ENCODE measurements at places on chromosomes 5 and 9.
A peak's percentile ranks its signal among the peaks of the same experiment; 100 is the strongest.

- no peak for DNase-seq
Observed at GRCh38 chr9:26604076-26604662, 288.4 kb downstream of the CAAP1 start.

- no peak for DNase-seq
Observed at GRCh38 chr5:149481485-149481884, 69.8 kb downstream of the CSNK1A1 start.

DNA sequence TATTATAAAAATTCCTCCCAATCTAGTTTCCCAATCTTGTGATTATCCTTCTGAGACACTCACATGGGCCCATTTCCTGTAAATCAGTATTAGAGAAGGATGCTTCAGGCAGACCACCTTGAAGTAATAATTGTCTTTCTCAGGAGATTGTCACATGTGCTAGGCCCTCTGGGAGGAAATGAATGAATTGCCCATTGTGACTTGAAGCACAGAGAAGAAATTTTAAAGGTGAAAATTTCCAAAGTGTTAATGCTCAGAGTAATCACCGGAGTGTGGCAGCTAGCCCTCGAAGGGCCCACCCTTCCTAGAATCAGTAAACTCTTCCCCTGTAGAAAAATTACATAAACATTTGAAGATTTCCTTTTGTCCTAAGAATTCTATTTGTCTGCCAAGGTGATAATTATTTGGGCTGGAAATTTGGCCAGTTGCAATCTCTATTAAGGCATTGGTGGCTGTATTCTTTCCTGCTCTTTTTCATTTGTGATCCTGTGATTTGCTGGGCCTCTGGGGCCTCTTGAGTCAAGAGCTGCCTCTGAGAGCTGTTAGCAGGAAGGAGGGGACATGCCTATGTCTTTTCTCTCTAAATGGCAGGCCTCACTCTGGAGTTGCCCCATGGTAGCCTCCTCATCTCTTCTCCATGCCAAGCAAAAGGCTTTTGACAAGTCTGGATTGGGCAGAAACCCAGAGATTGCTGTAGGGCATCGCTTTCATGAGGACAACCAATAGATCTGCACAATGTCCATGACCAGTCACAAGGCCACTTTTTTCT lies 371.5 kb upstream of the ACTBL2 start:
- no peak for DNase-seq

DNA sequence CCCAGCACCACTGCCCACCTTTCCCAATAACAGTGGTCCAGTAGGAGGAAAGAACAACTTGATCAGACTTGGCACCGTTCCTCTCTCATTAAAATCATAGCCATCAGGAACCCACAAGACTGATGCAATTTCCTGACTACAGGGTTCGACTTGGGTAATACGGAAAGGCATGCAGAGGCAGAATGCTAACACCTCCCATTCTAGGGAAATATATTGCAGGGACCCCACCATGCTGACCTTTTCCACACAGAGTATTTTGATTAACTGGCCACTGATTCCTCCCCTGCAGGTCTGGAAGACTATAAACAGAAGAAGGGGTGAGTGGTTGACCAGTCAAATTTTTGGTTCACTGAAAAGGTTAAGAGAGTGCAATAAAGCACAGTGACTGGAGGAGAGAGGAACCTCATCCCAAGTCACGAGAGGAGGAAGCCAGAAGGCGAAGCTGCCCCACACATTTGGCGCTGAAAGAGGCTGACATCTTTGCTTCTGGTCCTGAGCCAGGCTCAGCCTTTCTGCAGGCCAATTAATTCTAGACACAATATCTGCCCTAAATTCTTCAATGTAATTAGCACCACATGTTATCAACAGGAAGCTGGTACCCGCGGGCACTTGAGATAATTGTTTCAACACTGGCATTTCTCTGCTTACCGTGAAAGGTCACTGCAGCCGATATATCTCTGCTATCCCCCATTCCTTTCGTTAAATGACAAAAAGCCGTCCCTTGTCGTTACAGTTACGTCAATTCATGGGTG lies 64.7 kb upstream of the SPOCK1 start:
- peak; percentile 99 for DNase-seq

DNA sequence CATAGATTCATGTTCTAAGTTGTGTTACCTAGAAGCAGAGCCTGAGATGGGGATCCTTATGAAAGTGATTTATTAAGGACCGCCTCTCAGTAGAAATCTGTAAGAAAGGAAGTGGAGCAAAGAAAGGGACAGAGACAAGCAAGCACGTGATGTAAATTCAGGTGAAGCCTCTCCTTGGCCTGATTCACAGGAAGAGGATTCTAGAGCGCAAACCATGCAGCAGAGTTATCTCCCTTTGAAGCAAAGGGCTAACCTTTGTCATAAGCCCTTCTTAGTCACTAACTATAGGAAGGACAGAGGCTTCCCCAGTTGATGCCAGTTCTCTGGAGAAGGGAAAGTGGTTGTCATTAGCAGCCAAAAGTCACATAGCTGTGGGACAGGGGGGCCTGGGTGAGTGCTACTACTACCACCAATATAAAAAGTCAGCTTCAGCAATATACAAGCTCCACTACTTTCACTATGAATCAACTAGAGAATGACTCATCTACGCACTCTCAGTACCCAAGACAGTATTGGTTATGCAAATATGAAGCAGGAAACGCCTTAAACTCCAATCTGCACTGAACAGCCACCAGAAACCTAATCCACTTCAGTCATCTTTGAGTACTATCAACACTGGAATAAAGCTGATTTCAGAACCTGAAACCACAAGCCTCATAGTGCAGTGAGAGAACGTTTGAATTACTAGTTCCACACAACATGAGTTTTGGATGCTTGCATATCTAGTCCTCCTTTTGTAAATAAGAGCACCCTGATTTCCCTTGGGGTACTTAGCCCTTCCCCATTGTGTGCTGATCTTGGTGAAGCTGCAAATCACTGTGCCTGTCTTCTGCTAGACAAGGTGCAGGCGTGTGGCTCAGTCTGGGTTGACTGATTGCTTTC lies 162.7 kb downstream of the ZNF608 start:
- DNase-seq, result peak; percentile 61

GRCh38 chr5:146082798-146083197 lies 22.6 kb downstream of the PLAC8L1 start:
- no peak for DNase-seq

DNA sequence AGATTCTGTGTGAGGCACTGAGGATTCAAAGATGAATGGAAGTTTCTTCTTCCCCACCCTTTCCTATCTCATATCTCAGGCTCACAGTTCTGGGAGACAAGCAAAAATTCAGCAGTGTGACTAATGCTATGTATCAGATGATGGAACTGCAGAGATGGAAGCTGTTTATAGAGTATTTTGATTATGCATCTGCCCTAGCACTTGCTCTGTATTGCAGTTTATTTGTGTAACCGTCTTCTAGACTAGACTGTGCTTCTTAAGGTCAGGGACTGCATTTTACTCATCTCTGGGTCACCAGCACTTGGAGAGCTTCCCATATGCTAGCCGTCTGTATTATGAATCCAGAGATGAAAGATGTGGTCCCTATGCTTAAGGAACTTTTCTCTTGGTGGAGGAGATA lies 12.6 kb downstream of the CAVIN4 start:
- peak; percentile 46 for DNase-seq

DNA sequence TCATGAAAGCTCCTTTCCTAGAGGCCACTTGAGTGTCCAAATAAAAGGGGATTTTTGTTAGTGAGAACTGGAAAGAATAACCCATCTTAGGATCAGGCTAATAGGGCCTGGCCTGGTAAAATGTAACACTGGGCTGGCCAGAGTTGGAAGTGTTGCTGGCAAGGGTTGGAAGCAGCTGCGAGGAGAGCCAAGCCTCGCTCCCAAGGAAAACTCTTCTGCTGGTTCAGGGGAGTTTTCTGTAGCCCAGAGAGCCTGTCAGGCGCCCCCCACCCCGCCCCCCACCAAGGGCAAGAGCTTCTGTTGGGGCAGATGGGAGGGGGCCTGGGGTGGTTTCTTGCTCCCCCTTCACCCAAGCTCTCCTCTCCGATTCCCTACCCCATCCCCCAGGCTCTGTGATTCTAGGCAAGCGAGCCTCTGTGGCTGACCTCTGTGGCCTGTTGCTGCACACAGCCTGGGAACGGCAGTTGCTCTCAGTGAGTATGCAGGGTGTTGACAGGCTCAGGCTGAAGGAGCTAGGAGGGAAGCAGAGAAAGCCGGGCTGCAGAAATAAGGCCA lies 547.8 kb downstream of the CCDC171 start:
- DNase-seq, result no peak

GRCh38 chr5:67674159-67674655 lies 477.6 kb upstream of the CD180 start:
- no peak for DNase-seq

DNA sequence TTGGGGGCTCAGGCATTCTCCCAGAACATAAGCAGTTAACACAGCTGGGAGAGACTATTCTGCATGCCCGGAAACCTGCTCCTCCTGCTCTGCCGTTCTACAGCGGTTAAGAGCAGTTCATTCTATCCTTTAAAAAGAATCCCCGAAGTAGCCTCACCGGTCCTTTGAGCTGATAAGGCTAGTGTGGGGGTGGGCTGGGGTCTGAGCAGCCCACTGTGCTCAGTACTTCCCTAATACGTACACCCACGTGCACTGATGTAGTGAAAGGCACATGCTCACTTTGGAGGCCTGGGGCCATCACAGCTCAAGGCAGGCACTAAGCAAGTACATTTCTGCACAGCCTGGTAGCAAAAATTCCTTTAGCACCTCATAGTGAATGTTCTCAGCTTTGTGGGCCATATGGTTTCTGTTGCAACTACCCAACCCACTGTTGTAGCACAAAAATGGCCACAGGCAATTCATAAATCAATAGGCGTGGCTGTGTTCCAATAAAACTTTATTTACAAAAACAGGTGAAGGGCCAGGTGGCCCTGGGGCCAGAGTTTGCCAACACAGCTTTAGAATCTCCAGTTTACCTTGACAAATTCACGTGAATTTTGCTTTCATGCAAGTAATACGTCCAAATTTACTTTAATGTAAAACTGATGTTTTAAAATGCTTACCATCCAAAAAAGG lies 136.4 kb downstream of the ZNF354C start:
- peak; percentile 39 for DNase-seq

DNA sequence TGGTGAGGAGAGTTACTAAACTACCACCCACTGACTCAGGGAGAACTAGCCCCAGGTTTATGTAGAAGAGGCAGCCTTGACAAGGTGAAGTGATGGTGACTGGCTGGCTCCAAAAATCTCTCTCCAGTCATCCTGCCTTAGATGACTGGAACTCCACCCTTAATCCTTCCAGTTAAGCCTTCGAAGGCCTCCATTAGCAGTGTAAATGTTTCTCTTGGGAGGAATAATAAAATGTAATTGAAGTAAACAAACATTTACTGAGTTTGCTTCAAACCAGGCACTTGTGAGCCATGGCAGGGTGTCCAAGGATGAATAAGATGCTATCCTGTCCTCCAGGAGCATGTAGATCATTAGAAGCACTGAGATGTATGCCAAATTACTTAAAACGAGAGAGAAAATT lies 35.5 kb downstream of the ASTN2 start:
- DNase-seq, result no peak

- no peak for DNase-seq
Observed at GRCh38 chr9:128643519-128644300, 12.9 kb downstream of the DYNC2I2 start.

DNA sequence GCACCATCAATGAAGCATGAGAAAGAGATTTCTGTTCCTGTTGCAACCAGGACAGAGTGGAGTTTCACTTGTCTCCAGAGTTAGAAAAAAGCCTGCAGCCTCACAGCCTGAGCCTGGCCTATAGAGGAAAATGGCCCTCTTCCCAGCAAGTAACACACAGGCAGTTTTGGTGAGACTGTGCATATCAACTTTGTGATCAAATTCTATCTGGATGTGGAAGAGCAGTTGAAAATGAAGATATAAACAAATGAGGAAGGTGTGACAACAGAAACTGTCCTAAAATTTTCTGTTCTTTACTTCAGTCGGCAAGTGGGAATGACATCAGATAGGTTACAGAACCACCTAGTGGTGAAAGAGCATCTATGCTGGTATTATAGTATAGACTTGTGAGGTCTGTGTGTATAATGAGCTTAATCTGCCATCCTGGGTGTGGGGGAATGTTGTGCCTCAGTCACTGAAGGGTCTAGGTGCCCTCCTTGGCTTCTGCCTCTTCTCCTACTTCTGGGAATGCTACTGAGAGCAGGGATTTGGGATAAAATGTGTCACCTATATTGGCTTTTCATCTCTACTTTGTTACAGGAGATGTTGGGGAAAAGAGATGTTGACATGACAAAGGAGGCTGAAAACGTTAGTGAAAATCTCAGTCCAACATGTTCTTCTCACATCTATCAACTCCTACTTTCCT lies 28.2 kb downstream of the YIPF5 start:
- DNase-seq, result peak; percentile 65

DNA sequence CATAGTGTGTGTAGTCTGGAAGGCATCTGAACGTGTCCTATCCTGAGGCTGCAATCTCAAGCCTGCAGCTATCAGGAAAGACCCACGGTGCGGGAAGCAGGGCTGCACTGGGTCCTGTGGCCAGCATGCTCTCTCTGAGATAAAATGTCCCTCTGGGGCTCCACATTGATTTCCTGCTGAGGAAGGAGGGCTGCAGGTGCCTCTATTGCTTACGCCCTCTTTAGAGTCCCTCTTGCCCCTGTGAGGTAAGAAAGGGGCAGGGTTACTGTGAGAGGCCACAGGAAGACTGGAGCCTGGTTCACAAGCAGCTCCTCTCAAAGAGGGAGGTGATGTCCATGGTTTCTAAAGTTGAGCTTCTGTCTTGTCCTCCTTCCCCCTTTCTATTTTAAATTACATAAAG lies 299.9 kb upstream of the RFX3 start:
- DNase-seq, result no peak

- DNase-seq, result no peak
Observed at GRCh38 chr9:136700959-136701667, 11.3 kb upstream of the DIPK1B start.

DNA sequence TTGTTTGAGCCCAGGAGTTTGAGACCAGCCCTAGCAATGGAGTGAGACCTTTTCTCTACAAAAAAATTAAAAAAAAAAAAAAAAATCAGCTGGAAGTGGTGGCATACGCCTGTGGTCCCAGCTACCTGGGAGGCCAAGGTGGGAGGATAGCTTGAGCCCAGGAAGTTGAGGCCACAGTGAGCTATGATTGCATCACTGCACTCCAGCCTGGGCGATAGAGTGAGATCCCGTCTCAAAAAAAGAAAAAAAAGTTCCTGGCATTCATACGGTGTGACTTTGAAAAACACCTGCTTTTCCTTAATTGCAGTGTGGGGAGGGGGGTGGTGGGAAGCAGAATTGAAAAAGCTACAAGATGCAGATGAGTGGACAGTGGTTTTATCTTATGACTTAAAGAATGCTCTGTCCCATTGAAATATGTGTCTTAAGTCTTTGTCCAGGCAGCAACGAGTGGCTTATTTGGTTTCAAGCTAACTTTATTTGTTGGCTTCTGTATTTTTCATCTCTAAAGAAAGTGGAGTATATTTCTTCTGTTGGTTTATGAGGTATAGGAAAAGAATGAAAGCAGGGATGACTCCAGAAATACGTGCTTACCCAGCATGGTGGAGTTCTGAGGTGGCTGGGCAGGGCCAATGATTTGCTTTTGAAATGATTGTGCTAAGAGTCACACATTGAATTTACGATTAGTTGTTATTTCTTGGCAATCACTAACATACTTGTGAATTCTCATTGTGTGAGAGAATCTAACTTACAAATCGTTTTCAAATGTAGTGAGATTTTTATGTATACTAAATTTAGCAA lies 27.8 kb downstream of the ROPN1L start:
- DNase-seq, result peak; percentile 98

Data from AG10803 (cell line).